HFFc6 (cell line): ENCODE measurements at places on chromosomes 12 and 14. TPM values are rescaled to one million over a fixed set of nuclear protein-coding genes. Genes with fewer than 3 reads are reported as not detected.

The GLI1 gene
- 1.6 to 3.9 TPM (median 1.7 TPM) in 3 replicates for total RNA-seq

DNA sequence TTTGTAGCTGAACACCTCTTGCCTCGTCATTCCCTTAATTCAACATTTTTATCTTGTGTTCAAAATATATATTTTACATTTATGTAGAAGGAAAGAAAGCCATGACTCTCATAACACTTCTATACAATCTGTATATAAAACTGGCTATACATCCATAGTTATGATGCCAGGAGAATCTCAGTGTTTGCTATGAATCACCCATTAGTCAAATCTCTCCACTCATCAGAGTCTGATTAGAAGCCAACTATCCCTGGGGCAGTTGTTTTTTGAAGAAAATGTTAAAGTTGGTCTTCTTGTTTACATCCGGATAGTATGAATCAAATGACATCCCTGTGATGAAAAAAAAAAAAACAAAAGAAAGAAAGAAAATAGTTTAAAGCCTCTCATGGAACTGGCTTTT lies 503.9 kb downstream of the NELL2 start:
- peak; percentile 86 for DNase-seq

The MYO1A gene
- not detected in 3 replicates for total RNA-seq

GRCh38 chr14:87161502-87161901 lies 831.5 kb downstream of the GALC start:
- no peak for DNase-seq

DNA sequence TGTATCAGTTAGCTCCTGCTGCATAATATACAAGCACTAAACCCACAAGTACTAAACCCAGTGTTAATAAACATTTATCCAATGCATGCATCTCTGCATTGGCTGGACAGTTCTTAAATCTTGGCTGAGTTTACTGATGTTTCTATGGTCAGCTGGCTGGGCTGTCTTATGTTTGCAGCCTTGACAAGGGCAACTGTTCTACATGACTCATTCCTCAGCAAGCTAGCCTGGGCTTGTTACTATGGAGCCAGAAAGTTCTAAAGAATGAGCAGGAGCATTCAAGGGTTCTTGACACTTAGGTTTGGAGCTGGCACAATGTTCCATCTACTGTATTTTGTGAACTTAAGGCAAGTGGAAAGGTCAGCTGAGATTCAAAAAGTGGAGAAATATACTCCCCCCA lies 199.1 kb downstream of the GLT1D1 start:
- DNase-seq, result no peak

DNA sequence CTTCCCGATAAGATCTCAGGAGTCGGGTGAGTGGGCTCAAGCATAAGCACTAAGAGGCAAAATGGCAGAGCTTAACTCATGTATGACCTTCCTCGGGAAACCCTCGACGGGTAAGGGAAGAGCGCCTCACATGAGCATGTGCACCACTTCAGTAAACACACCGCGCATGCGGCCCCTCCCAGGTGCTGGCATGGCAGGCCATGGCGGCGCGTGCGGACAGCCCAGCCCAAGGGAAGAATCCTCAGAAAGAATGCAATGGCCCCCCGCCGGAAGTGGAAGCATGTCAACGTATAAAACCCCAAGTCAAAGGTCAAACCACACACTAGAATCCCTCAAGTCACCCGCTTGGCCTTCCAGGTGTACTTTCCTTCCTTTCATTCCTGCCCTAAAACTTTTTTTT lies 6.6 kb upstream of the TNFAIP2 start:
- DNase-seq, result no peak

DNA sequence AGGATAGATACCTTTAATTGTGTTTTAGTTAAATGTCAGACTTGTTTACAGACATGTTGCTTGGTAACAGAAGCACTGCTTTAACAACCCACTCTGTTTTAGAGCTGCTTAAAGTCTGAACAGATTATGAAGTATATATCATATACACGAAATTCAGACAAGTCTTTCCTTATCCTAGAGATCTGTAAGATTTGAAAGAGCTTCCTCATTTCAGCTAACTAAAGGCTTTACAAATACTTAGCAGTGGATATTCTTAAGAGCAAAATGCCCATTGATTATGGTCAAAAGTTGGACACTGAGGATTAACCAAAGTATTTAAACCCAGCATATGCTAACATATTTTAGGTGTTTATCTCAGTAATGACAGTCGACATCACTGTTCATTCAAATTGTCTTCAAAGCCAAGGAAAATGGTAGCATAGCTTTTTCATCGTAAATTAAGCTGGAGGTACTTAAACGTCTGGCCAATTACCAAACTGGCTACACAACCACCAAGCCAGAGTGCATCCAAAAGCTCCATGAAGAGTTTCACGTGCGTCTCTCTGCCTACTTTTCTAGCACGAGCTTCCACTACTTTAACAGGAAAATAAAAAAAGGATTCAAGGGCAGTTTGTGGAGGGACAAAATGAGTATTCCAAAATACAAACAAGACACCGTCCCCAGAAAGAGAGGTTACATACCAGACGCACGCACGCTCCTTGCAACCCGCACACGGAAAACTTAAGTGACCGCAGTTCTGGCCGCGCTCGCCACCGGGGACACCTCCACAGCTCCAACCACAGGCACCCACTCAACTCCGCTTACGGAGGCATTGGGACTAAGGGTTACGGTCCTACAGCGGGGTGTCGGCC lies 565 bp downstream of the CEP83 start:
- DNase-seq, result peak; percentile 32

The CLEC4D gene
- not detected in 2 replicates for total RNA-seq

The ACSS3 gene
- 0.85 to 1.7 TPM (median 0.85 TPM) in 3 replicates for total RNA-seq

GRCh38 chr12:66637699-66638301 lies 41.1 kb downstream of the GRIP1 start:
- DNase-seq, result no peak
